ENCODE measurements at places on chromosomes 1 and 21. TPM values are rescaled to one million over a fixed set of nuclear protein-coding genes. Genes with fewer than 3 reads are reported as not detected.

The CD1D gene
- total RNA-seq = under 0.01 TPM

The SIM2 gene
- total RNA-seq = not detected

The CASQ2 gene
- not detected for total RNA-seq

The S100B gene
- total RNA-seq = not detected

The RYR2 gene
- total RNA-seq = not detected

The AIRE gene
- total RNA-seq = not detected

The SYT14 gene
- total RNA-seq = 3.9 TPM

The CLK2 gene
- total RNA-seq = 21.6 TPM

The NPHS2 gene
- not detected for total RNA-seq

The HAO2 gene
- not detected for total RNA-seq

The S100A9 gene
- not detected for total RNA-seq

The YY1AP1 gene
- total RNA-seq = 54.1 TPM

The C1orf21 gene
- total RNA-seq = 3.9 TPM

The CD5L gene
- not detected for total RNA-seq

The CSF1 gene
- total RNA-seq = 64.8 TPM

The SLC25A33 gene
- total RNA-seq = 6.5 TPM

The TPM3 gene
- 503 TPM for total RNA-seq

The EPHX1 gene
- 31.5 TPM for total RNA-seq
